ENCODE measurements at places on chromosomes 7 and 10.

DNA sequence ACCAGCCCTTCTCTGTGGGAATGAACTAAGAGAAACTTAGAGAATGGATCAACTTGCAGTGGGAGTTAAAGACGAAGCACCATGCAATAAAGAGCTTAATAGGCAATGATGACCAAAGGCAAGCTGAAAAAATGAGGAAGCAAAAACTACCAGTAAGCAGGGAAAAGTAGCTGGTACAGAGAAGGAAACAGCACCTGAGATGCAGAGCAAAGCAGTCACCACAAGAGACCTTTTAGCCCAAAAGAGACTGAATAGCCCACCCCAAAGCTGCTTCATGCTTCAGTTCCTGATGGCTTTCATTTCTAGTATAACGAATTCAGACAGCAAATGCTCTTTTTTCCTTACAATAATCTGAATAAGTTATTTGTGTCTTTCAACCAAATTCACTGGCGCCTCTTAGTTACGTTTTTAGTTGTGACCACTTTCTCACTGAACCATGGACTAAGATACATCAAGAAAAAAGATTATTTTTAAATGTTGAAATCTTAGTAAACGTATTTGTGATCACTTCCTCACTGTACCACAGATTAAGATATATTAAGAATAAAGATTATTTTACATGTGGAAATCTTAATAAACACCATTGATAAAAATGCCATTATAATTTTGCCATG lies 76.0 kb downstream of the USP6NL start:
- no peak for DNase-seq

GRCh38 chr7:140074780-140075179 lies 12.0 kb upstream of the PARP12 start:
- DNase-seq, result no peak

GRCh38 chr10:97543025-97543546 lies 29.5 kb upstream of the ANKRD2 start:
- no peak for DNase-seq

GRCh38 chr10:88089498-88089897 lies 226.1 kb downstream of the PTEN start:
- DNase-seq, result no peak

- DNase-seq, result no peak
Observed at GRCh38 chr10:75070476-75070875, 41.0 kb upstream of the SAMD8 start.

- no peak for DNase-seq
Observed at GRCh38 chr7:131293018-131293417, 34.7 kb upstream of the MKLN1 start.

DNA sequence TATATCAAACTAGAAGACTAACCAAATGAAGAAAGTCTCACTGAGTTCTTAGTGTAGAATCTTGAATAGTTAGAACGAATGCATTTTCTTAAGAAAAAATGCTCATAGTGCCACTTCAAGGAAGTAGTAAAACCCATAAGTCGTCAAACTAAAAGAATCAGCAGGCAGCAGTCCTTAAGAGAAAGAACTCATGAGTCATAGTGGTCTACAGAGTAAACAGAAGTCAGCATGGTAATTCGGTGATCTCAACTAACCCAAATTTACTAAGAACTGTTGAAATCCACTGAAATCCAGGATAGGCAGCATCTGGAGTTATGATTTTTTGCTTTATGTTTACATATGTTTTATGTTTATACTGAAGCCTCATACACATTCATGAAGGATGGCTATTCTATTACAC lies 256.2 kb downstream of the LHFPL3 start:
- no peak for DNase-seq

GRCh38 chr7:7439564-7439963 lies 96.1 kb downstream of the COL28A1 start:
- DNase-seq, result no peak

DNA sequence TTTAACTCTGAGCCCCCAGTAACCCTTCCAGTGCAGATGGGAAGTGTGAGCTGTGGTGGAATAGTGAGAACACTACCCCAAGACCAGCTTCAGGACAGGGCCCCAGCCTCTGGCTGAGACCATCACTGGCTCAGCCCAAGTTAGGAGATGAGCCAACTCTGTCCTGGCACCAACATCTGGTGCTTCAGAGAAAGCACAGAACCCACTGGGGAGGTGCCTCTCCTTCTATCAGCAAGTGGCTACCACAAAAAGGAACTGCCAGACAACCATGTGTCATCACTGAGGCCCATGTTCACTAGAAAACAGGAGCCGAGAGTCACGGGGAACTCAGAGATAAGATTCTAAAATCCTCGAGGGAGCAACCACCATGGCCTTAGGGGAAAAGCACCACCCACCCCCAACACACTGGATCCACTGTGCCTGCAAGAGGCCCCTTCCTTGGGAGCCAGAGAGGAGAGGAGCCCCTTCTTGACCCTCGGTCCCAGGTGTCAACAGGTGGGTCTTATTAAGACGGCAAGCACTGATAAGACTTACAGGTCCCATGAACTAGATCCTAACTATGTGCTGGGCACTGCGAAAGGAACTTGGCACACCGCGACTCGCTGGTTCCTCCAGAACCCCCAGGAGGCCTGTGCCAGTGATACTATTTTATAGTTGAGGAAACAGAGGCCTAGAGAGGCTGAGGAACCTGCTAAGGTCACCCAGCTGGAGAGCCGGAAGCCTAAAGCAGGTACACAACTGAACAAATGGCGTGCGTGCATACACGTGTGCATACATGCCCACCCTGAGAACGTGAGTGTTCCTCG lies 102.7 kb downstream of the FAM53B start:
- no peak for DNase-seq

GRCh38 chr10:21628023-21628422 lies 94.0 kb downstream of the MLLT10 start:
- DNase-seq, result no peak

DNA sequence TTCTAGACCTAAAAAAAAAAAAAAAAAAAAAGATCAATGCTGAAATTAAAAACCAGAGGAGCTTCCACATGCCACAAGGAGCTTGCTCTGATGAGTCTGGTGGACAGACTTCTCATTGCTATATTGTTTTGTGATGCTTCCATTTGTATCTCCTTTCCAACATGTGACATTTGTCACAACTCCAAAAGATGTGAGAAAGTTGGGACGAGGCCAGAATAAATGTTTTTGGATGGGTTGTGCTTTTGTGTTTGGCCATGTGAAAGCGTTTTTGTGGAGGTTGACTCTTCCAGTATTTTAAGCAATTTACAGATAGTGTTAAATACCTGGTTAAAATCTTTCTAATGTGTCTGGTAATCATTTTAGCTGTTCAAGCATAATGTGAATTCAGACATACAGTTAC lies 280.1 kb downstream of the SKAP2 start:
- no peak for DNase-seq

DNA sequence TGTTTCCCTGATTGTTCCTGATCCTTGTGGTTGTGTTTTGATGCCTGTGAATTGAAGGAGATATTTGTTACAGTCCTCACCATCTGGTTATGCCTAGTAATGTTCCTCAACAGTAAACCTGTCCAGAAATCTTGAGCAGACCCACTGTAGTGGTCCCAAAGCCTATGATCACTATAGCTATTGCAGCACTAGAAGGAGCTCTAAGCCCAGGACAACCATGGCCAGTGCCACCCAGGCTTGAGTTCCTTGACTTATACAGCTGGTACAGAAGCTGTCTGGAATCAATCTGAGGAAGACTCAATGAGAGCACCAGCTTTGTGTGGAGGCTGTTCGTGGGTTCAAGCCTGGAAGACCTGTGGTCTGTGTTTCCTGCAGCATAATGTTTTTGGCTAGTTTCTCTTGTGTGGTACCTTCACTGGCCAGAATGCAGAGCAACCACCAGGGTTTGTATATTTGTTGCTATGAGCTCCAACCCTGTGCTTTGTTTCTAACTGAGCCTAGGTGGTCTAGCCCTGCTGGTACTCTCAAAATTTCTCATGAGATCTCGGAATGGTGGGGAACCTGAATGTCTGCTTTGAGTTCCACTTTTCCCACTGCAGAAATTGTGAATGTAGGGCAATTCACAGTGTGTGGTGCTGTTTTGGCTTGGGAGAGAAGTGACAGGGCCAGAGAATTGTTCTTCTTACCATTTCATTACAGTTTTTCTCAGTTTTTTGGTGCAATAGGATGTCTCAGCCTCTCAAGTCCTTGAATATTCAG lies 355.2 kb downstream of the SUGCT start:
- DNase-seq, result no peak

GRCh38 chr7:63024446-63024845 lies 974.2 kb upstream of the ZNF722 start:
- DNase-seq, result no peak

DNA sequence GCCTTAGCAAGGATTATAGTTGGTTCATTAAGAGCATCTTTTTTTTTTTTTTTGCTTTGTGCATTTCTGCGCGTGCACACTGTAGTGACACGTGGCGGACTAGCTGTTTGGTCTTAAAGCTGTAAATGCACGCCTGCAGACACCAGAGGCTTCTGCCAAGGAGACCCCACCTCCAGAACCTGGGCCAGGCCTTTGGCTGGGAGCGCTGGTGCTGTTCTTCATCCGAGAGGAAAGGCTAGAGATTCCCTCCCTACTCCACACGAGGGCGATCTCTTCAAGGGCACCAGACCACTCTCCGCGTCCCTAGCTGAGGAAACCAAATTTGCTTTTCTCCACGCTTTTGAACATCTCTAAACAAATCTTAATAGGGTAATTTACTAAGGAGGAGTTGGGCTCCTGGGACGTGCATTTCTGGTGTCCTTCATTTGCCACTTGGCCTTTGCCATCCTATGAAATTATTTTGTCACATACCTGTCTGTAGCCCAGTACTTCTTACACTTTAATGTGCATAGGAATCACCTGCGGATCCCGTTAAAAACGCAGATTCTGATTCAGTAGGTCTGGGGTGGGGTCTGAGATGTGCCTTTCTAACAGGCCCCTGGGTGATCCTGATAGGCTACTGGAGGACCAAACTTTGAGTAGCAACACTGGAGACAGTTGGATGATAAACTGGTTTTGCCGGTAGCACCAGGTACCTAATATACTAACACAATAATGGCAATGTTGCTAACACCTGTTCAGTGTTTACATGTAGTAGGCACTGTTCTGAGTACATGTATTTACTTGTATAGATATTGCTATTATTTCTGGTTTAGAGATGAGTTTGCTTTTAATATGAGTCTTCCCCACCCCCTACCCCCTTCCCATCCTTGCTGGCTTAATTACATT lies 1.3 kb upstream of the SLC26A5 start:
- peak; percentile 54 for DNase-seq

GRCh38 chr10:79292891-79293746 lies 54.1 kb upstream of the PPIF start:
- no peak for DNase-seq

DNA sequence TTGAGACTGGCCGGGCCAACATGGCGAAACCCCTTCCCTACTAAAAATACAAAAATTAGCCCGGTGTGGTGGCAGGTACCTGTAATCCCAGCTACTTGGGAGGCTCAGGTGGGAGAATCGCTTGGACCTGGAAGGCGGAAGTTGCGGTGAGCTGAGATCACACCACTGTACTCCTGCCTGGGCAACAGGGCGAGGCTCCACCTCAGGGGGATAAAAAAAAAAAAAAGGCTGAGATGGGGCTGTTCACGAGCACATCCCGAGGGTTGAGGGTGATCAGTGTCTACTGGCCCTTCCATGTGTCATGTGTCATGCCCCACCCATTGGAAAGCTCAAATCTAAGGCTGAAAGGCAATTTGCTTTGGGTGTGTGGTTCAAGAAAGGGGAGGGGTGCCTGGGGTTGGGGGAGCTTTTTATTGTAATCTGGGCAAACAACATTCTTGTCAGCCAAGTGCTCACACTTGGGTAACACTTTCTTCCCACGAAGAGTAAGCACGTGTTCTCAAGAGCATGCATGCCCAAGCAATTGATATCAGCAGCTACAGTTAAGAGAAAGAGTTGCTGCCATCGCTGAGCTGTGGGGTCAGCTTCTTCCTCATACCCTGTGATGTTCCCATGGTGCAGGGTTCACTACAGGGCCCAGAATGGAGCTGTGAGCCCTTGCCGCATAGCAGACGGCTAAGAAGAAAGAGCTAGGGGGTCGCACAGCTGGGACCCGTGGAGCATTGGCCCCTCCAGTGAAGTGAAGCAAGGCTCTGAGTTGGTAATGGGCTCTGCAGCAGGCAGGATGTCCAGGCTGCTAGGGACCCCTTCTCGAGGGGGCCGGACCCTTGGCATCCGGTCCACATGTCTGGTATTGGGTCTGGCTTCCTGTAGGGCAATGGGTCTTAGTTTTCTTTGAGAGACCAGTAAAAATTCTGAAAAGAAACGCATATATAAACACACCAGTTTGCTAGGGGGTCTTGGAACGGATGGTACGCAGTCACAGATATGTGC lies 9.9 kb upstream of the ACSL5 start:
- no peak for DNase-seq

GRCh38 chr7:151820491-151821105 lies 56.3 kb downstream of the PRKAG2 start:
- DNase-seq, result no peak

- no peak for DNase-seq
Observed at GRCh38 chr10:16570731-16571130, 49.1 kb upstream of the C1QL3 start.

DNA sequence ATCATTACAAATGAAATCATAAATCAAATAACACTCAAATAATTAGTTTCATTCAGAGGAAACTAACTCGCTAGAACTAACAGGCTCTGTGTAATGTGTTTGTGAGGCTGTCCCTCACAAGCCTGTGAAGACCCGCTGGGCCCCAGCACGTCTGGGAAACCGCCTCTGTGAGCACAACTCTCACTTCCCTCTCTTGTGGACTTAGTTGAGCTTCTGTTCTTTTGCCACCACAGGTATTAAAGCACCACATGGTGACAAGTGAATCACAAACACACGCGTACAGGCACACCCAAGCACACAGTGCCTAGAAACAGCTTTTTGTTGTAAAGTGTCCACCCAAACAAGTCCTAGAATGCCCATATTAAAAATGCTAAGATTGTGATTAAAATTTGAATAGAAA lies 51.0 kb downstream of the ZNF777 start:
- DNase-seq, result no peak

- no peak for DNase-seq
Observed at GRCh38 chr7:133288970-133289369, 36.1 kb downstream of the EXOC4 start.

- no peak for DNase-seq
Observed at GRCh38 chr10:116278846-116279245, 5.8 kb upstream of the GFRA1 start.

DNA sequence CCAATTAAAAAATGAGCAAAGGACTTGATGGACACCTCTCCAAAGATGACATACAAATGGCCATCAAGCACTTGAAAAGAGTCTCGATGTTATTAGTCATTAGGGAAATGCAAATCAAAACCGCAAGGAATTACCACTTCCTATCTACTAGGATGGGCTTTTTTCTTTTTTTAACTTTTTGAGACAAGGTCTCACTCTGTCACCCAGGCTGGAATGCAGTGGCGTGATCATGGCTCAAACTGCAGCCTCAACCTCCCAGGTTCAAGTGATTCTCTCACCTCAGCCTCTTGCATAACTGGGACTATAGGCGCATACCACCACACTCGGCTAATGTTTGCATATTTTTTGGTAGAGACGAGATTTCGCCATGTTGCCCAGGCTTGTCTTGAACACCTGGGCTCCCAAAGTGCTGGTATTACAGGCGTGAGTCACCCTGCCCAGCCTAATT lies 13.6 kb downstream of the NKX1-2 start:
- DNase-seq, result no peak

Data from cerebellar nuclear complex (tissue), 1 donor.